Activated CD4-positive, alpha-beta memory T cell treated with anti-CD3 and anti-CD28 coated beads for 36 hours (primary cell): ENCODE measurements at places on chromosomes 3 and 15.

GRCh38 chr15:55999658-56000057 lies 6.2 kb upstream of the NEDD4 start:
- DNase-seq, result no peak

- DNase-seq, result no peak
Observed at GRCh38 chr15:101505610-101506337, 16.3 kb upstream of the PCSK6 start.

GRCh38 chr3:51963951-51964451 lies 3.3 kb downstream of the PCBP4 start:
- no peak for DNase-seq

GRCh38 chr3:140096037-140096436 lies 161.1 kb downstream of the CLSTN2 start:
- DNase-seq, result no peak

- no peak for DNase-seq
Observed at GRCh38 chr15:89101302-89102193, 13.3 kb downstream of the ABHD2 start.

- DNase-seq, result no peak
Observed at GRCh38 chr3:177889161-177889560, 647.1 kb upstream of the KCNMB2 start.

- no peak for DNase-seq
Observed at GRCh38 chr3:49161197-49161596, 4.9 kb downstream of the CCDC71 start.

DNA sequence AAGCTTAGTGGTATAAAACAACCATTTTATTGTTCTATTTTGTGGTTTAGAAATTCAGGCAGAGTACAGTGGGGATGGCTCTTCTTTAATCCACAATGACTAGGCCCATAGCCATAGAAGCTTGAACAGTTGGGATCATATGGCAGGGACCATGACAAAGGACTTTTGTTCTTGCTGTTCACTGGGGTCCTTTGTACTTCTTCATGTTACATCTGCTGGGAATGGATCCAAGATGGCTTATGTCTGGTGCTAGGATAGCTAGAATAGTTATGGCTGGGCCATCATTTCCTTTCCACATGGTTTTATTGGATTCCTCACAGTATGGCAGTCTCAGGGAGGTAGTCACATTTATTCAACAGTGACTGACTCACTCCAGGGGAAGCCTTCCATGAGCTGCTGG lies 427.9 kb upstream of the AGTR1 start:
- no peak for DNase-seq

GRCh38 chr3:27471923-27472550 lies 12.1 kb downstream of the SLC4A7 start:
- no peak for DNase-seq

DNA sequence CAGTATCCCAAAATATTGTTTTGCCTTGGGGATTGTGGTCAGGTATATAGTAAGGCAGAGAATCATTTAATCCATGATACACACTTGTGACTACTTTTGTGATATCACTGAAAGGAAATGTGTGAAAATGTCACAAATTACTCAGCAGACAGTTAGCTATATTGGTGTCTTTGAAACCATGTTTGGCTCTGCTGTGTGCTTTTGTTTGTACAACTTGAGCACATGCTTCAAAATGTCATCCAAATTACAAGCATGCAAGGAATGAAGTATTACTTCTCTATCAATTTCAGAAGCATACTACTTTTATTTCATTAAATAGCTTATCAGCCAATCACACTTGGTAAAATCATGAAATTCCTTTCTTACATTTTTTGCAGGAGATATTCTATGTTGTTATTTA lies 619.0 kb upstream of the AGTR1 start:
- DNase-seq, result no peak
